Omental fat pad (tissue), 4 donors: ENCODE measurements at places on chromosomes 12 and 14. TPM values are rescaled to one million over a fixed set of nuclear protein-coding genes. Genes with fewer than 3 reads are reported as not detected.

Gene SALL2
- 5.3 TPM for total RNA-seq

Gene KRT83
- total RNA-seq: not detected

Gene C1QL4
- total RNA-seq: not detected

Gene RDH16
- total RNA-seq: 0.47 TPM

Gene OTX2
- not detected for total RNA-seq

Gene LTBP2
- total RNA-seq: 31.6 TPM

Gene EXOC5
- 32.0 TPM for total RNA-seq

Gene PTCSC3
- not detected for total RNA-seq

Gene PTGDR
- total RNA-seq: 2.1 TPM

Gene KRT71
- not detected for total RNA-seq

Gene GPD1
- total RNA-seq: 689 TPM

Gene KRT2
- not detected for total RNA-seq

Gene TAS2R42
- not detected for total RNA-seq

Gene KRT79
- total RNA-seq: 2.8 TPM

Gene CDH24
- total RNA-seq: 4.9 TPM

Gene ANKRD33
- not detected for total RNA-seq

Gene ART4
- total RNA-seq: 6.2 TPM

Gene TSPAN19
- not detected for total RNA-seq

Gene TSPAN9
- 23.4 TPM for total RNA-seq

Gene TPH2
- total RNA-seq: not detected

Gene ZC3H10
- total RNA-seq: 3.5 TPM

DNA sequence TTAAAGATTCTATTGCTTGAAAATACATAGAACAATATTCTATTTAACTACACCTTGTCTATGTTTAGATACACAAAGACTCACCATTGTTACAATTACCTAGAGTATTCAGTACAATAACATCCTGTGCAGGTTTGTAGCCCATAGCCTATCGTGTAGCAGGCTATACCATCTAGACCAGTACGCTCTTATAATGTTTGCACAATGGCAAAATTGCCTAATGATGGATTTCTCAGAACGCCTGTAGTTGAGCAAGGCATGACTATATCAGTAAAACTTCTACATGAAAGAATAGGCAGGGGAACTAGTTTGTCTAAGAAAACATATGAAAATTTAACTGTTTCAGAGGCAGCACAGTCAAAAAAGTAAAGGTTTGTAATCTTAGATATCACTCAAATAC is 375.9 kb downstream of the DAD1 start:
- no peak for DNase-seq

DNA sequence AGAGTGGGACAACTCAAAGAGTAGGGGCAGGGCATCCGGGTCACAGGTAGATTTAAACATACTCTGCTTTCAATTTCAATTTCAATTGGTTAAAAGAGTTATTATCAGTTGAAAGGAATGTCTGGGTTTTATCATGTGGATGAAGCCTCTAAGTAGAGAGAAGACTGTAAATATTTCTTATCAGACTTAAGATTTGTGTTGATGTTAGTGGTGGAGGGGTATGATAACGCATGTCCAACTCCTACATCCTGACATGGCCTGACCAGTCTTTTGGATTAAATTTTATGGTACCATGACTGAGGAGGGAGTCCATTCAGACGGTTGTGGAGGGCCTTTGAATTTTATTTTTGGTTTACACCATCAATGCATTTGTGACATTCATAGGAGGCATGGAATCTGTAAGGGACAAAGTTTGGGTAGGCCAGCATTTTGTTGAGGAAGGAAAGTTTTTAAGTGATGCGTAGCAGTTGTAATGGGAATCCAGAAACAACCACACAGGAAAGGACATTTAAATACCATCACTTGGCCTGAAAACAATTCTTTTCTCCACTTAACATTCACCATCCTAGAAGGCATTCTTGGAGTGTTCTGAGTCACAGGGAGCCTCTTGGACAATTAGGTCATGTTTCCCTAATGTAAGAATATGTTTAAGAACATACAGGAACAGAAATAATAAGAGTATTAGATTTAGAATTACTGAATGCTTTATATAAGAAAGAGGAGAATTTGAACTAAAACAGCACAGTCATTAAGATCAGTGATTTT is 371.9 kb downstream of the ATP23 start:
- DNase-seq: no peak

DNA sequence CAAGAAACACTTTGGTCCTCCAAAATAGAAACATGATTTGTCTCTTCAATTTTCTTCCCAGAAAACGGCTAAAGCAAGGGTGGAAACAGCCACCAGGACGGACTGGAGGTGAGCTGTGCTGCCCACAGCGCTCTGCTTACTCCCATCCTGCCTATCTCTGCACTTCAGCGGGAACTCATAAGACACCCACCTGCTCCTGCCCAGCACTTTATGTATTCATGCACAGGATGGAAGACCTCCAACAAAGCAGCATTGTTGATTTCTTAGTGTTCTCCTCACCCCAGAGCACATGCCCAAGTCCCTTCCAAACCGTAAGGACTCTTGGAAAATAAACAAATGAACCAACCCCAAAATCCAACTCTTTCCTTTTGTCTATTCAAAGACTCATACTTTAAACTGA is 277.2 kb downstream of the MED13L start:
- DNase-seq: no peak

GRCh38 chr14:47322751-47323150 is 352.7 kb downstream of the MDGA2 start:
- DNase-seq: no peak

DNA sequence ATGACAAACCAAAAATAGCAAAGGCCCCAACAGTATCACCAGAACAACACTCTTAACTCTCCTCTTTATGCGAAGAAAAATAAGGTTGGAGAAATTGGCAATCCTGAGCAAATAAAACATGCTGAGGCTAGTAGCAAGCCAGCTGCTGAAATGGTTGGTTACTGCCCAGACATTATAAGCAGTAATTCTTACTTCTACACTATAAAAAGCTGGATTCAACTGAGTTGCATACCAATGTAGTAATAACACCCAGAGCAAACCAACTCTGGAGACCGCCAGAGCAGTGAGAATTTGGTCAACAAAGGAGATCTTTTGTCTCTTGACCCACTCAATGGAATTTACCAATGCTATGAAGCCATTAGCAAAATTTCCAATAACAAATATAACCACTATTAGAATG is 628 bp downstream of the TAS2R30 start:
- DNase-seq: no peak

DNA sequence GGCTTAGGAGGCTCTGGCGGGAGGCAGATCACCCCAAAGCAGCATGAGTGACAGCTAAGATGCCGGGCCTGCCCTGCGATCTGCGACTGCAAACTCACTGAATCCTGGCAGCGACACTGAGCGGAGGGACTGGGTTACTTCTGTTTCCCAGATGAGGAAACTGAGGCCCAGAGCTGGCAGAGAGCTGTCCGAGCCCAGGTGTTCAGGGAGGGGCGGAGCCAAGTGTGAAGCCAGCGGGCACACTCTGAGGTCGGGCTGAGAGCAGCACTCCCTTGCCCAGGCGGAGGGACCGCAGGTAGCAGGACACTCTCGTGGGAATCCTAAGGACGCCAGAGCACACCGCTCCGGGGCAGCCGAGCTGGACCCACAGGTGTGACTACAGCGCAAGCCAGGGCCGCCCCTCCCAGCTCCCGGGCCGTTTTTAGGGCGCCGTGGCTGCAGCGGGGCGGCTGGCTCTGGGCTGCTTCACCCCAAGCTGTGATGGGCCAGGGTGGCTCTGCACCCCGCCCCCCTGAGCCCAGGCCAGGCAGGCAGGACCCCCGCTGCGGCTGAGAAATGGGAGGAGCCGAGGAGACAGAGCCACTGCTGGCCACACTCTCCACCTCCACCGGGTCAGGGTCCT is 27.4 kb downstream of the MMP17 start:
- no peak for DNase-seq

- DNase-seq: no peak
Observed at GRCh38 chr14:34322940-34323418, 139.1 kb downstream of the SPTSSA start.

DNA sequence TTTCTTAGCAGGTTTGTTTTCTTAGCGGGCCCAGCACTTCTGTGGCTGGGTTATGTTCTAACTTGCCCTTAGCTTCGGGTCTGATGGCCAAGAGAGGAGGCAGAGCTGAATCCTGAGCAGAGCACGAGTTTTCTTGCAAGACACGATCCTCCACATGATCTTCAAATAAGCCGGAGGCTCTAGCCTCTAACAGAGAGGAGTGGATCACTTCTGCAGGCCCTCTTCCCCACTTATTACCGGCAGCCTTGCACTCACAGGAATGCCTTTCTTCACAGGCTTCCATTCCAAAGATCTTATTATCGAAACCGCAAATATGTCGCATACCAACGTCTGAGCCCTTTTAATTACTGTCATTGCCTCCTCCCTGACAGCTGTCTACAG is 79.5 kb downstream of the SINHCAF start:
- no peak for DNase-seq

GRCh38 chr12:72337382-72337781 is 65.2 kb downstream of the TRHDE start:
- no peak for DNase-seq

- DNase-seq: no peak
Observed at GRCh38 chr12:111155020-111155419, 213.9 kb downstream of the PHETA1 start.

- no peak for DNase-seq
Observed at GRCh38 chr14:61145034-61145902, 135.9 kb downstream of the TMEM30B start.

DNA sequence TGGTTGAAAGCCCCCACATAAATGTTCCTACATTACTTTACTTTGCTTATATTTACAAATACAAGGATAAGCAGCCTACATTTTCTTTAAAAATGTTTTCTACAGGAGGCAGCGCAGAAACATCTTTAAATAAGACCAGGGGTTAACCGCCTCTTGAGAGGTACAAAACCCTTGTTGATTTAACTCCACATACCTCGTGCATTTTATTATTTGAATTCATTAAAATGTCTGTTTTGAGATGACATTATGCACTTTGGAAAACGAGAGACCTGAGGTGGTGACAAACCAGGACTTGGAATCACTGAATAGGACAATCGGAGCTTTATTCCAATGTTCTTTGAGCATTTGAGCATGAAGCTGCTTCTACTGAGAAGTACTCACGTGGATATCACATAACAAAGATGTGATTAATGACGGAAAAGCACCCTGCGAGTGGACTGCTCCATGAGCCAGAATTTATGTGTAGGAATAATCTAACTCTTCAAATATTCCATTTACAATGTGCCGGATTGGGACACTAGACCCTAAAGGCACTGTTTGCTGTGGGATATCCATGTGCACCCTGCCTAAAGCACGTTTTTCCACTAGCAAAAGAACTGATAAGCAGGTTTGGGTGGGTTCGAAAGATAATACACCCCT is 746 bp upstream of the DUSP16 start:
- no peak for DNase-seq

- DNase-seq: no peak
Observed at GRCh38 chr12:104740668-104741067, 217.4 kb downstream of the SLC41A2 start.

GRCh38 chr12:128977441-128977840 is 124.2 kb downstream of the GLT1D1 start:
- DNase-seq: no peak

DNA sequence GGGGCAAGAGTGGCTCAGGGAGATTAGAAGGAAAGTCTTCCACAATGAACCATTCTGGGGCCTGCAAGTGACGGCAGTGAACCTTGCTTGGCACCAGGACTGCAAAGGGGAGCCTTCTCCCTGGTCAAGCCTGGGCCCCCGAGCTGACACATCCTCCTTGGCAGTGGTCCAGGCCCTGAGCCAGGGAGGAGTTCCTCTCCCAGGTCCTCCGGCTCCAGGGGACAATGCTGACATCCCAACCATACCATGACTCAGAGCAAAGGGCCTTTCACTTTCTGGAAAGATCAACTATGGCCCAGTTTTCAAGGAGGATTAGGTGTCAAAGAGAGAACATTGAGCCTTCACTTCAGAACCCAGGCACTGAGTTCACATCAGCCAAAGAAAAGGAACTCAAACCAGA is 756.5 kb upstream of the TBX3 start:
- no peak for DNase-seq

GRCh38 chr12:5417500-5417899 is 14.4 kb upstream of the NTF3 start:
- no peak for DNase-seq

DNA sequence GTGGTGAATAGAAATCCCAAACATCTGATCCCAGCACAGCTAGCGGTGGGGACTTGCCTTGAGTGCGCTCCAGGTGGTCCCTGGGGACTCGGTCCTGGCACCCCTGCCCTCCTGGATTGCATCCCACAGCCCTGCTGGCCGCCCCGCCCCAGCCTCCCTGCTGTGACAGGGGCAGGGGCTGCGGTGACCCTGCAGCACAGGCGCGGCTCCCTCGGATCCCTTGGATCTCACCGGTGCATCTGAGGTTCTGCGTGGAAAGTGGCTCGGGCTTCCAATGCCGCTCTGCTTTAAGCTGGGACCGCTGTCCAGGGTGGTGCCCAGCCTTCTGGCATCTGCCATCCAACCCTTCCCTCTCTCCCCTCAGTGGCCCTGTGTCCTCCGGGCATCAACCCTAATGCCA is 16.0 kb downstream of the ANKRD9 start:
- DNase-seq: no peak

GRCh38 chr12:130969223-130969622 is 15.5 kb downstream of the ADGRD1 start:
- DNase-seq: no peak

- no peak for DNase-seq
Observed at GRCh38 chr14:103088921-103089320, 4.9 kb downstream of the LBHD2 start.

DNA sequence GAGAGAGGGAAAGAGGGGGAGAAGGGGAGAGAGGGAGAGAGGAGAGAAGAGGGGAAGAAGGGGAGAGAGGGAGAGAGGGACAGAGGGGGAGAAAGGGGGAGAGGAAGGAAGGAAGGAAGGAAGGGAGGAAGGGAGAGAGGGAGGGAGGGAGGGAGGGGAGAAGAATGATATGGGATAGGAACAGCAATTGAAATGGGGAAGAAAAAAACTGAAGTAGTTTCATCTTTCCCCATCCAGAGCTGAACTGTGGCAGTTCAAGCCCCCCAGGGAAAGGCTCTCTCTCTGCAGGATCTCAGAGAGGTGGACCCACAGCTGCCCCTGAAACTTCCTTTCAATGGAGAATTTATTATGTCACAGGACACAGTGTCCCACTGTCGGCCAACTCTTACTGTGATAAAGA is 136.9 kb downstream of the DPF3 start:
- DNase-seq: no peak

DNA sequence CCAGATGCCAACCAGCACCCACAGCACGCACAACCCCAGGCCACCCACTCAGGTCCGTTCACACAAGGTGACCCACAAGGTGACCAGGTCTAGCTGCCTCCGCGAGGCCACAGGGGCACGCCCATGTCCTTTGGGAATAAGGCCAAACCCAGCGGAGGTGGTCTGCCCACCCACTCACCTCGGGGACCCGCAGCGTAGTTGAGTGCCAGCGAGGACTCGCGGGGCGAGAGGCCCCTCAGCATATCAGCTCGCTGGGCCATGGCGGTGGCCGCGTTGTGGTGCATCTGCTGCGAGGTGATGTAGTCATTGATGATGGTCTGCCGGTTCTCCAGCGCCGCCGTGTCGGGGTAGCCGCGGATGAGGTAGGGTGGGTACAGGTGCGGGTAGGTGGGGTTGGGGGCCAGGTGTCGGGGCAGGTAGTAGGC is 46.8 kb downstream of the RFLNA start:
- no peak for DNase-seq

- DNase-seq: no peak
Observed at GRCh38 chr14:87084908-87085307, 908.1 kb downstream of the GALC start.

- no peak for DNase-seq
Observed at GRCh38 chr12:52715416-52715815, 12.1 kb upstream of the KRT77 start.

- DNase-seq: no peak
Observed at GRCh38 chr14:51419685-51420084, 179.6 kb downstream of the TMX1 start.

GRCh38 chr12:76264611-76265012 is 83.6 kb downstream of the BBS10 start:
- no peak for DNase-seq
